ENCODE measurements at places on chromosomes 7 and 10.
A peak's percentile ranks its signal among the peaks of the same experiment; 100 is the strongest.

DNA sequence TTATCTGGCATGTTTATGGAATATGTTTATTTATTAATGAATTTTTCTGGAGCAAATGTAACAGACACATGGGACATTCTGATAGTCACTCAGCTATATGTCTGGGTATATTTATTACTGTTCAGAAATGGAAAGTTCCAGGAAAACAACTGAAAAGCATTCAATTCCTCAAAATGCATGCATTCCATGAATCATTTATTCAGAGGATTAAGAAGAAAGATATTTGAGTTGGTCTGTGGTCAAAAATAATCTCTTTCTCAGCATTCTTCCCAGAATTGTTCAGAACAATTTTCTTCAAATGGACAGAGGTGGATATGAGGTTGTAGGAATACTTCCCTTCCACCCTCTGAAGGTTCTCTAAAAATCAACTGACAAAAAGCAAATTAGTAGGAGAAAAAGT is 97.6 kb upstream of the ITGB1 start:
- DNase-seq = no peak

DNA sequence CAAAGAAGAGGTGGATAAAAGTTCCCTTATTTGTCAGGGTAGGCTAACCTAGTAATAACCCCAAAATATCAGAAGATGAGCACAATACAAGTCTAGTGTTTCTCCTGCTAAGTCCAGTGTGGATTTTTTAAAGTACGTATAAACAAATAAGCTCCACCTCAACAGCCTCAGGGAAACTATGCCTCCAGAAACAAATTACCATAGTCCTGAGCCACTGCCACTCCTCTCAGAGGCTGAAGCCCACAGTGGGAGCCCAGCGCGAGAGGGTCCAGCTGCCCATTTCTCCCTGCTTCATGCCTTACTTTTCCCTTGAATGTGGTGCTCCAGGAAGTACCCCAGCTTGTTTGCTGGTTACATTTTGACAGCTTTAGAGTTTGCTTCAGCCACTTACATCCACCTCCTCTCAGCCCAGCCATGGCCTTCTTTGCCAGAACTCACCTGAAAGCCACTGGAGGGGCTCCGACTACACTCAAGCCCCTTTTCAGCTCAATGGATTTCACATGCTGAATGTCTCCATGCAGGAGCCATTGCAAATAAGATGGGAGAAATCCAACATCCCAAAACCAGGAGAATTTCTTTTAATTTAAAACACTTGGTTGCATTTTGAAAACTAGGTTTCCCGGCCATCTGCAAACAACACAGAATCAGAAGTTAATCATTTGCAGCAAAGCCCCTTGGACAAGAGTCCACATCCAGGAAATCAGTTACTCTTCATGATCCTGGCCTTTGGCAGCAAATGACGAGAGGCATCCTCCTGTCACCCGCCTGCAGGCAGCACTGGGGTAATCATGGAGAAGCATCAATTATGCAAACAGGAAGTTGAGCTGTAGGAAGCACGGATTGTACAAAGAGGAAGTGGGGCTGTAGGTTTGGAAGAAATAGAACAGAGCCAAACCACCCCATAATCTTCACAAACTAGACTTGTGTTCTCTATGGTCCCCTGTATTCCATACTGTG is 138.1 kb downstream of the HERPUD2 start:
- peak; percentile 13 for DNase-seq

GRCh38 chr7:128108641-128109423 is 77.6 kb upstream of the LRRC4 start:
- DNase-seq = no peak

DNA sequence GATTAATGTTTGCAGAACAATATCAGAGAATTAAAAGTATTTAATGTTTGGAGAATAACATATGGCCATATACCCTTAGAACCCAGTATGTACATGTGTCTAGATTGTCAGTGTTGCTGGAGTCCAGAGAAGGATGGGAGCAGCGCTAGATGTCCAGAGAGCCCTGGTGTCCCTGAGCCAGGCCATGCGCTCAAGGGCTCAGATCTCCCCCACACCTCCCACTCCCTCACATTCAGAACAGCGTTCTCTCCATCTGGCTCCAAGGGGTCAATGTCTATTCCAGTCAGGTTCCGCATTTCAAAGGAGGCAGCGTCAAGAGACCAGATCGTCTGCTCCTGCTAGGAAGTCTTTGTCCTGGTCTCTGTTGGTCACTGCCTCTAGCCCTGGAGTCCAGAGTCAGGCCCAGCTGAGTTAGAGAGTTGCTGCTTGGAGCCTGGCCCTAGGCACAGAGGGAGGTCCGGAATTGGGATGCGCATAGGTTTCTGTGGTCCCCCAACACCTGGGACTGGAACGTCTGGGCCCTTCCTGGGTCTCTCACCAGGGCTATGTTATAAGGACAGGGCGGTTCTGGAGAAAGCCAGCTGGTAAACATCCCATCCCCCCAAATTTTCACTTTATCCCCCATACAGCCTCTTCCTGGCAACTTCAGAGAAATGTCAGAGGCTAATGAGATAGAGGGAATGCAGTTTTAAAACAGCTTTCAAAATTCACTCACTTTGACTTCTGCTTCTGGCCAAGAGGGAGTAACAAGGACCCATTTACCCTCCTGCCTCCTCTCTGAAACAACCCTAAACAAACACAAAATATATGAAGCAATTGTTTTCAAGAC is 6.5 kb upstream of the WDR86 start:
- DNase-seq = no peak

Data from mesothelial cell of epicardium (in vitro differentiated cells).